T-cell (primary cell): ENCODE measurements at places on chromosomes 16 and 17. TPM values are rescaled to one million over a fixed set of nuclear protein-coding genes. Genes with fewer than 3 reads are reported as not detected.
A peak's percentile ranks its signal among the peaks of the same experiment; 100 is the strongest.

The CHST4 gene
- not detected for total RNA-seq

The PNPO gene
- 10.3 TPM for total RNA-seq

The TCF25 gene
- 310 TPM for total RNA-seq

The GRAP gene
- 74.0 TPM for total RNA-seq

The KRT33B gene
- total RNA-seq: not detected

The ALOX15 gene
- total RNA-seq: not detected

The BCL6B gene
- not detected for total RNA-seq

The PTX4 gene
- not detected for total RNA-seq

The ARHGAP27 gene
- 56.4 TPM for total RNA-seq

The KAT8 gene
- total RNA-seq: 122 TPM

The CRYBA1 gene
- not detected for total RNA-seq

GRCh38 chr16:81522108-81522701 is 77.6 kb downstream of the CMIP start:
- DNase-seq: peak; percentile 48

- no peak for DNase-seq
These were observed 381.9 kb upstream of the CCL2 start for GRCh38 chr17:33873201-33873617.

DNA sequence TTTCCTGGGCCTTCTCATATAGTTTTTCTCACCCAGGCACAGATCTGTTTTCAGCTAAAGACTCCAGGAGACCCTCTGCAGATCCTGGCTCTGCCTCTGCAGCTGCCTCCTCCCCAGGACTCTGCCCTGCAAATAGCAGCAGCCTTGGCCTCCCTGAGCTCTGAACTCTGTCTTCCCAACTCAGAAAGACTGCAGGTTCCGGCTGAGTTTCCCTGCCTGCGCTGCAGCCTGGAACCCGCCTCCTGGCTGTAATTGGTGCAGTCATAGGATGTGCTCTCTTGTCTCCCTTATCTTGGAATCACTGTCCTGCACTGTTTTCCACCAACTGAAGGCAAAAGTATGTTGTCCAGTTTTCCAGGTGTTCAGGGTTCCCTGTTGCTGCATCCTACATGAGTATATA is 14.3 kb upstream of the DNASE1 start:
- DNase-seq: no peak

- no peak for DNase-seq
These were observed 432.7 kb upstream of the ASIC2 start for GRCh38 chr17:33725675-33726271.

DNA sequence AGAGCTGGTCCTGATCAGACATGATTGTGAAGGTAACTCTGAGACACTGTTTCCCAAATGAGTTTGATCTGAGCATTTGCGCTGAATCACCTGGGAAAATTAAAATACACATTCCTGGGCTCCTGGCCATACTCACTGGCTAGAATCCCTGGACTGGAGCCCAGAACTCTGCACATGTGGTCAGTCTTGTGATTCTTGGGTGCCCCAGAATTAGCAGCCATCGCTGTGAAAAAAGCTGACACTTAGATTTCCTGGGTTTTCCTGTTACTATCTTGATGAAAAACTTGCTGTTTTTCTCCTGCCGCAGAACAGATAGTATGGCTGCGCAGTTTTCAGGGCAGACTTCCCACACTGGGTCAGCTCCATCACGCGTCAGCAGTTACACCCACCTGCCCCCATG is 24.6 kb downstream of the NECAB2 start:
- DNase-seq: no peak

GRCh38 chr17:34827008-34827407 is 134.3 kb downstream of the CCT6B start:
- DNase-seq: no peak

GRCh38 chr17:42891539-42892152 is 9.0 kb upstream of the G6PC1 start:
- no peak for DNase-seq

GRCh38 chr16:66904846-66905632 is 13.6 kb downstream of the CDH16 start:
- DNase-seq: no peak

DNA sequence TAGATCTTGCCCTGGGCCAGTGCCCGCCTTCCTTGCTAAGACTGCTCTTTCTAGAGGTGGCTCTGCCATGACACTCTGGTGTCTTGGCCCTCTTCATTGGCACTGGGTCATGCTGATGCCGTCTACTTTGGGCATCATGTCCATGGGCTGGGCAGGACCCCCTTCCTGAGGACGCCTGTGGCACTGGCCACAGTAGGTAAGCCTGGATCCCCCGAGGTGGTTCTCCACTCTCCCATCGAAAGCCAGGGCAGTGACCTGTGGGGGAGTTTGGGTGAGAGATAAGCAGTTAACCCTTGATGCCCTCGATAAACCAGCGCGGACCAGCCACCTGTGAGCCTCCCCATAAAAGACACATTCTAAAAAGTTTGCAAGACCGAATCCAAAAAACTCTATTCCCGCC is 20.0 kb upstream of the ITGB4 start:
- no peak for DNase-seq

DNA sequence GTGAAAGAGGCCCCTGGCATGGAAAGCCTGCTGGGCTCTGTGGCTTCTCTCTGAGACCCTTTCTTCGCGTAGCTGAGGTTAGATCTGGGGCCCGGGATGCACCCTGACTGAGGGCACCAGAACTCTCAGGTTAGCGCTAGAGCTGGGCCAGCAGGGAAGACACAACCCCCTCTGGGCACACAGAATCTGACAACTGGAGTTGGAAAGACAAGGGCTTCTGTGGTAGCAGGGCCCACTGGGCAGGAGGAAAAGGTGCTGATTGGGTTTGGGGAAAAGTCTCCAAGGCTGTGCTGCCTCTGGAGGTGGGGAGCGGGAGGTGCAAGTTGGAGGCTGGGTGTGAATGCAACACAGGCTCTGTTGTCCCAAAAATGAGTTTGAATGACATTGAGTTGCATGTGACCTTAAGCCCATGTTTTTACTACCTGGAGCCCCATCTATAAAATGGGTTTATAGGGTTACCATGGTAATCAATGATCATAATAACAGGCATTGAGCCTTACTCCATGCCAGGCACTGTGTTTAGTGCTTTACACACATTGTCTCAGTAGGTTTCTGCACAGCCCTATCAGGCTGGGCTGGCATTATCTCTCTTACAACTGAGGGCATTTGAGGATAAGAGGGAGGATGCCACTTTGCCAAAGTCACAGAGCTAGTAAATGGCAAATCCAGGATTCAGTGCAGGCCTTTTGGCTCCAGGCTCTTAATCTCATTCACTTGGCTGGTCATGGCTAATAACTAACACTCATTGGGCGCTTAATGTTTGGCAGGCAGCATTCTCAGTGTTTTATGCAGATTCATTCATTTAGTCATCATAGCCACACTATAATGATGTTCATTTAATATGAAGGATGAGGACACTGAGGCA is 9.5 kb upstream of the IGFBP4 start:
- peak; percentile 13 for DNase-seq

DNA sequence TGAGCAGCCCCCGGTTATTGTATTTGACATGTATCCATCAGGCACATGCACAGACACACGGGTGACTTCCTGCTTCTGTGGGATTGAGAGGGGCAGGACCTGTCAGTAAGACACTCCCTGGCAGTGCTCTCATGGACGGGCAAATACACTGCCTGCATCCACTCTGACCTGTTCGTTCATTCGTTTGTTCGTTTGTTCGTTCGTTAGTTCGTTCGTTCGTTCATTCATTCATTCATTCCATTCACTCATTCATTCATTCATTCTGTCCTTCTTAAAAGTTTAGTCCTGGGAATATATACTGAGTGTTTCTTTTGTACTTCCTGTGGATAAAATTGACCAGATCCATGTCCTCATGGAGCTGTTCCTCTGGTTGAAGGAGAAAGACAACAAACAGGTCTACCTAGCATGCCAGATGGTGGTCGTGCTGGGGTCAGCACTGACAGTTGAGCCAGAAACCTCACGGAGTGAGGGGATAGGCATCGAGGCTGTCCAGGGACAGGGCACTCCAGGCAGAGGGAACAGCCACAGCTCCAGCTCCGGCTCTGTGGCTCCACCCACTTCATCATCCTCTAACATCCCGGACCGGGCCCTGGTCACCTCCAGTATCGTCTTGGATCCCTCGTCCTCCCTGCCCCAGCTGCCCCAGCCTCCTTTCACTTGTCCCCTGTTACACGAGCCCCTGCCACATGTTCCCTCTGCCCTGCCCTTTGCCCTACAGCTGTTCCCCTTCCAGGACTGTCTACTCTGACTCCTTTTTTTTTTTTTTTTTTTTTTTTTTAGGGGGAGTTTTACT is 336.1 kb downstream of the CPPED1 start:
- DNase-seq: no peak

- DNase-seq: no peak
These were observed 317.6 kb downstream of the SEC14L1 start for GRCh38 chr17:77458202-77459017.

- DNase-seq: no peak
These were observed 111.5 kb downstream of the RMI2 start for GRCh38 chr16:11456741-11457140.

DNA sequence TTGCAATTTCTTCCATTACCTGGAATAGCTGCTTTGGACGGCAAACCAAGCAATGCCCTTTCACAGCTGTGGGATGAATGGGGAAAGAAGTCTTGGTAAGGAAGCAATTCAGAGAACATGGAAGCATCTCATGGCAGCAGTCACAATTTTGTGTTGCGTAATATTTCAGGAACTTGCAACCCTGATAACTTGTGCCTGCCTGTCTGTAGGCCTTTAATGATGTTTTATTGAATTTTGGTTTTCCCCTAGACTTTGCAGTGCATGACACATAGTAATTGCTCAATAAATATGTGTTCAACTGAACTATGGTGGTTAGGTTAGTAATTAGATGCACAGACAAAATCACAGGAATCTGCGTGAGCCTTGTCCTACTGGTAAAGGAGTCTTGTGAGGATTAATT is 439.5 kb downstream of the WWOX start:
- DNase-seq: no peak

GRCh38 chr16:70685938-70686375 is at the start of gene MTSS2:
TSS of gene MTSS2 (minus strand) at chr16:70686053. CDS start at chr16:70685791, 262 bp downstream.
- no peak for DNase-seq

DNA sequence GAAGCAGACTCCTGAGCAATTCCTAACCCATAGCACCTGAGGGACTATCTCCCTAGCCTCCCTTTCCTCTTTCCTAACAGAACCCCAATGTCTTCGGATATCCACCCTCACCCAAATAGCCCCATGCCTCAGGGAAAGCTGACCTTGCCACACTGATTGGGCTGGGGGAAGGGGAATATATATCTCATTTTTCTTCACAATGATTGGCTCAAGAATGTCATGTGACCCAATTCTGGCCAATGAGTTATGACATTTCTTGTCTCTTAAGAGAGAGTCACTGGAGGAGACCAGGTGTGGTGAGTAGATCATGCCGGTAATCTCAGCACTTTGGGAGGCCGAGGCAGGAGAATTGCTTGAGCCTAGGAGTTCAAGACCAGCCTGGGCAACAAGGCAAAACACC is 71.9 kb upstream of the NLK start:
- no peak for DNase-seq

GRCh38 chr16:26550111-26550610 is 516.6 kb upstream of the C16orf82 start:
- DNase-seq: no peak

GRCh38 chr16:13463619-13464018 is 456.3 kb upstream of the ERCC4 start:
- DNase-seq: no peak
